T47D (cell line): ENCODE measurements at places on chromosomes 3 and 15.

- DNase-seq = no peak
These were observed 15.8 kb upstream of the RPUSD3 start for GRCh38 chr3:9859530-9860025.

GRCh38 chr3:72247645-72248388 is 462.9 kb upstream of the PROK2 start:
- no peak for DNase-seq

- DNase-seq = no peak
These were observed 616.9 kb downstream of the ZIC1 start for GRCh38 chr3:148026009-148026588.

DNA sequence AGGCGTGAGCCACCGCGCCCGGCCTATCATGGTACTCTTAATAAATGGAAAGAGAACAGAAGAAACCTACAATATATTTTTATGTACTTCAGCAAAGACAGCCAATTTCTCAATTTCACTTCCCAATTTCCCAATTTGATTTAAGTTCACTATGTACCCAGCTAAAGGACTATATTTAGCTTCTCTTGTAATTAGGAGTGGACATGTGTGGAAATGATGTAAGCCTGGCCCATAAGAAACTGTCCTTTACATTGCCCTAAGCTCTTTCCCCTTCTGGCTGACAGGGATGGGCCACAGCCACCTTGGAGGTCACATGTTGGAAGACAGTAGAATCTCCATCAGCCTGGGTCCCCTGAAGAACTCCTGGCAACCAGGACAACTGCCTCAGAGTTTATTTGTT is 6.2 kb downstream of the TMEM39A start:
- DNase-seq = no peak
